Stimulated activated CD4-positive, alpha-beta T cell treated with anti-CD3 and anti-CD28 coated beads, Interleukin-15, amount 100 ng/mL, for 48 hours (primary cell): ENCODE measurements at places on chromosomes 2 and 18.

- no peak for DNase-seq
These were observed 107.7 kb upstream of the YPEL5 start for GRCh38 chr2:30039101-30039500.

DNA sequence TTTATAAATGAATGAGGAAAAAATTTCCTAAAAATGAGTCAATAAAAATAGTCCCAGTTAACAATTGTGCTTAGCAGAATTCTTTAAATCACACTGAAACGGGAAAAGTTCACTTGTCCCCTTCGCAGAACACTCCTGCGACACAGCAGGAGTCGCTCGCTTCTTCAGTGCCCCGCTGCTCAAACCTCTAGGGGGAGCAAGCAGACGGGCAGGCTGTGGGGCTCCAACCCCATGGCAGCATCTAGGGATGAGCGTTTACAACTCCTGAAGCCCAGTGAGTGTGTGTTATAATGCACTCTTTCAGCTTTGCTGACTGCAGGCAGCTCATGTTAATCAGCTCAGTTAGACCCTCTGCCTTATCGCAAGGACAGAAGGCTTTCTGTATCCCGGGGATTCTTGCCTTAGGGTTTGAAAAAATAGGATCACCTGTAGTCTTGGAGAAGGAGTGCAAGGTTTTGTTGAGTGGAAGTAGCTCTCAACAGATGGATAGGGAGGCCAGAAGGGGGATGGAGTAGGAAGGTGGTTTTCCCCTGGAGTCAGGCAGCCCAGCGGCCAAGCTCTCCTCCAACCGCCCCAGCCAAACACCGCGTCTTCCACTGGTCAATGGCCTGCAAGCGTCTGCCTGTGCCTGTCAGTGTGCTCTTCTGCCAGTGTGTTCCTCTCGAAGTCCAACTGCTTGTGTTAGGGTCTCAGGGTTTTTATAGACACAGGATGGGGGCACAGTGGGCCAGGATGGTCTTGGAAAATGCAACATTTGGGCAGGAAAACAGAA lies 1977.7 kb upstream of the LRRTM1 start:
- no peak for DNase-seq

DNA sequence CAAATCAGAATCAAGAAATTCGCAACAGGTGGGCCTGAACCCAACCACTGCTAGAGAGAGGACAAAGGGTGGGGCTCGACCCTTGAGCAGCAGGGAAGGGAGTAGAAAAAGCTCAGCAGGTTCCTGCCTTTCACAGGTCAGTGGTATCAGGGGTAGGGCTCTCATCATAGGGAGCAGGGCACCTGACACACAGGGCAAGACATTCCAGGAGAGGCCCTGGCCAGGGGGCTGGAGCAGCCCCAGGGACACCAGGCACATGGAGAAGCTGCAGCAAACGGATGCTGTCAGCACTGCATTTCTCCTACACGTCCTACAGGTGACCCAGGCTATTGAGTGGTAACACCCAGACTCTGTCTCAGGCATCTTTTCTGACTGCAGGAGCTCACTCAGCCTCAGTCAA lies 17.2 kb upstream of the MLPH start:
- DNase-seq, result no peak

- DNase-seq, result no peak
These were observed 398.2 kb upstream of the CELF4 start for GRCh38 chr18:37963837-37964236.

- no peak for DNase-seq
These were observed 32.6 kb downstream of the PMAIP1 start for GRCh38 chr18:59932401-59932800.

DNA sequence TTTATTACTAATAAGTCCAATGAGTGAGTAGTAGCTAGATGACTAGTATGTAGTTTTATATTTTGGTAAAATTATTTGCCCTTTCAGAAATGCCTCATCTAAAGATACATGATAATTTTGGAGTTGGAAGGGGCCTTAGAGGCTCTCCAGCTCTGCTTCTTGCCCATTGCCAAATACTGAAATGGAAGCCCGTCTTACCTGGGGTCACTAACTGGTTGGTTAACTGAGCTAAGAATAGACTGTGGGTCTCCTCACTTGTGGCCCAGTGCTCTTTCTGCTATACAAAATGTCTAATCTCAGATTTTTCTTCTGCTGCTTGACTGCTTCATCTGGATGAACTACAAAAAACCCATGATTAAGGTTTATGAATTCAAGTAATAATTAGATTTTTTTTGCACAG lies 67.1 kb downstream of the CLIP4 start:
- DNase-seq, result no peak

- DNase-seq, result peak; percentile 65
These were observed 733 bp downstream of the ZC3H6 start for GRCh38 chr2:112275887-112276773.

- DNase-seq, result peak; percentile 45
These were observed 13.2 kb upstream of the SS18 start for GRCh38 chr18:26103579-26103978.

DNA sequence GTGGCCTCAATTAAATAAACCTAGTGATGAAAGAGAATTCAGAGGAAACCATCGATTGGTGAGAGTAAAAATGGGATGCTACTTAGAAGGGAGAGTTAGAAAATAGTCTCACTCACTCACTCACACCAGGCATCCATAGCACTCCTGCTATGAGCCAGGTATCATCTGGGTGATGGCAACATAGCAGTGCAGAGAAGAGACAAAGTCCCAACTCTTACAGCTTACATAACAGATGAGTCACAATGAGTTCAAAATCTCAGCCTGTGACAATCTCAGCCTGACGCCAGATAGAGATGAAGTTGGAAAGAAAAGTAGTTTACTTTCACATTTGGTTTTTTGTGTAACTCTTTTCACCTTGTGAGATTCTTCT lies 55.4 kb upstream of the THOC1 start:
- no peak for DNase-seq

DNA sequence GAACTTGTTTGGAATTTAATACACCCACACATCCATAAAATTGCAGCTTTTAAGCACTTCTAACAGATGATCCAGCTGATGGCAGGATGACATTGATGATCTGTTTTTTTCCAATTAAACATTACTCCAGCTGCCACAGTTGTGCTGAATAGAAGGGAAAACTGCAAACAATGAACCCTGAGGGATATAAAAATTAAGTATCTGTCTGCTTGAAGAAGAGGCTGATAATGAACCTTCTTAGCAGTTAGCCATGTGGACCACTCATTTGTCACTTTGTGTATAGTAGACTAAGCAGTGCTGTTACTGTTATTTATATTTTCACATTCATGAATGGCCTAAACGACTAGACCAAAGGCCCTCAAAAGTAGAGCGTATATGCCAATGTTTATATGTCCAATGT lies 1201.0 kb upstream of the LRRTM1 start:
- no peak for DNase-seq

DNA sequence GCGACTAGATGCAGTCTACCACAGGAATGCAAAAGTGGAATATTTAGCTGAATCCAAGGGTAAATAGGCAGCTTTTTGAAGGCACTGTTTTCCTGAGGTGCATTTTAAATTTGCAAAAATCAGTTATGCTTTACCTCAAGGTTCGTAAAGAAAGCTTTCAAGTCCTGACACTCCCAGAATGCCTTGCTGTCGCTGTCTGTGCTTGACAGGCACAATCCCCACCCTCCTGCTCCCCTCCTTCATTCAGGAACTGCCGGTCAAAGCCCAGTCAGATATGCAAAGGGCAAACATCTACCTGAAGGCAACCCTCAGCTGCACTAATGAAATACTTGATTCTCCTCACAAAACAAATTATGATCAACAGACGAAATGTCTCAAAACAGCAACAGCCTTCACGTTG lies 97.4 kb upstream of the DDX18 start:
- no peak for DNase-seq

- DNase-seq, result no peak
These were observed 1228.9 kb downstream of the CNTNAP5 start for GRCh38 chr2:125254010-125254409.

DNA sequence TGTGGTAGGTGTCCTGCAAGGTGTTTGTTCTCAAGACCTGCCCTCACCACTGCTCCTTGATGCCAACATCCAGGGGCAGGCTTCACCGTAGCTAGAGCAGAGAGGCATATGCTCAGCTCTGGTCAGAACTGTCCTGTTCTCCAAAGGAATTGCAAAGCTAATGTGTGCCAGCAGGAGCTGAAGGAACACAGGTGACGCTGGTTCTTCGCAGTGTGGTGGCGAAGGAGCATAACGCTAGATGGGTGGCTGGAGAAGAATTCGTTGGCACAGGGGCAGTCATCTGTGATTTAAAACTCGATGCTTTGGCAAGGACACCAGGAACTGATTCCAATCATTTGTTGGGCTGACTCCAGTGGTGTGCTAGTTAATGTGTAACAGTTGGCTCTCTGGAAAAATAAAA lies 11.4 kb upstream of the PER2 start:
- DNase-seq, result no peak

DNA sequence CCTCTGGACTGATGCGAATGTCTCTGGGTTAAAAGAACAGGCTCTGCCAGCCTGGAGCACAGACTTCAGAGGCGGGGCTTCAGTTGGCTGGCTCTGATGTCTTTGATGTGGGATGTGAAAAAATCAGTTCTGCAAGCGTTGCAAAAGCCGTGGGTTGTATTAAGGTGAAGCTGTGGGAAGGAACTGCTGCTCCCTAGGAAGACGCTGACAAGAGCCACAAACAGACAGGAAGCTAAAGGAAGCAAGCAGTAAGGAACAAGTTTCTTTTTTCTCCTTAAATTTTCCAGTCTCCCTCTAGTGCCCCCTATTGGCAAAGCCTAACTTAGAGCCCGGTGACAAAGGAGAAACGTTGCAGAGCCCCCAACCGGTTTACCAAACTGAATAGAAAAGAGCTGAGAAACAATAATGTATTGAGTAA lies 239.0 kb downstream of the CCDC178 start:
- DNase-seq, result no peak

- DNase-seq, result no peak
These were observed 35.6 kb downstream of the OSBPL6 start for GRCh38 chr2:178229927-178230326.

GRCh38 chr2:113977660-113978523 lies 88.0 kb downstream of the ACTR3 start:
- no peak for DNase-seq

DNA sequence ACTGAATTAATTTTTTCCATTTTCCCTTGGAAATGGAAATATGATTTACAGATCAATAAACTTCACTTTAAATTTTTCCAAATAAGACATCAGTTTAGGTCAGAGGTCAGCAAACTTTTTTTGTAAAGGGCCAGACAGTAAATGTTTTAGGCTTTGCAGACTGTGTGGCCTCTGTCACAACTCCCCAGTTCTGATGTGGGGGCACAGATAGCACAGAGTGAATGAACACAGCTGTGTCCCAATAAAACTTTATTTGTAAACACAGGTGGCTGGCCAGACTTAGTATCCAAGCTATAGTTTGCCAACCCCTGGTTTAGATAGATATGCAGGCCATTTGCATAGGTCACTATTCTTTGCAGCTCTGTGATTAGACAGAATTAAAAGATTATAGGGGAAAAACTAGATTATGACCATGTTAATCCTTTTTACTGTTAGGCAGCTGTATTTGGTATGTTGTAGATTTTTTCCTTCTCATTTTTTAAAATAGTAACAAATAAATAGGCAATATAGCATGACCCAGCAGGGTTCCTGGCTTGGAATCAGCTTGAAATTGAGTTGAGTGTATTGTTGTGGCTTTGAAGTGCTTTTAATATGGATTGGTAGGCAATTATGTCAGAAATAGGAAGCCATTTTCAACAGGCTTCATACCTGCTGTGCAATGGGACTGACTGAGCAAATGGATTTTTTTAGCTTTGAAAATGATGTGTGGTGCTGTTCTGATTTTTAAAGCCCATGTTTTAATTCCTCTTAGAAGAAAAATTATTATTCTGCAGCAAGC lies 59.7 kb downstream of the WDSUB1 start:
- DNase-seq, result no peak

GRCh38 chr18:46324087-46324955 lies 220.1 kb downstream of the HAUS1 start:
- DNase-seq, result no peak

GRCh38 chr18:9353596-9353995 lies 19.0 kb downstream of the TWSG1 start:
- no peak for DNase-seq

DNA sequence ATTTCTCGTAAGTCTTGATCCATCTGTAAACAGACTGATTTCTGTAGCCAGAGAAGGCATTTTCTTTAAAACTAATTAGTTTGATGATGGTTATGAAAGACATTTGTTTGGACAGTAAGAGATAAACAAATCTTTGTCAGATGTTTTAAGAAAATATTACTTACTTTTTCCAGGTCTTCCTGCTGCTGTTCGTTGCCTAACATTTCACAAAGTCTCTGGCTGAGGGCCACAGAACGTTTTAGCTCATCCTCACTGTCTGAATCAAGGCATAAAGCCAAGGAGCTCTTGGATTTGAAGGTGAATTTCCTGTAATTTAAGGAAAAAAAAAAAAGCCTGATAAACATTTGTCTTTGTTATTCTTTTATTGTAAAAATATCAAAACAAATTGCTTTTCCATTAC lies 57.8 kb downstream of the VIL1 start:
- no peak for DNase-seq

GRCh38 chr2:174025271-174026121 lies 60.3 kb upstream of the SP3 start:
- DNase-seq, result no peak

DNA sequence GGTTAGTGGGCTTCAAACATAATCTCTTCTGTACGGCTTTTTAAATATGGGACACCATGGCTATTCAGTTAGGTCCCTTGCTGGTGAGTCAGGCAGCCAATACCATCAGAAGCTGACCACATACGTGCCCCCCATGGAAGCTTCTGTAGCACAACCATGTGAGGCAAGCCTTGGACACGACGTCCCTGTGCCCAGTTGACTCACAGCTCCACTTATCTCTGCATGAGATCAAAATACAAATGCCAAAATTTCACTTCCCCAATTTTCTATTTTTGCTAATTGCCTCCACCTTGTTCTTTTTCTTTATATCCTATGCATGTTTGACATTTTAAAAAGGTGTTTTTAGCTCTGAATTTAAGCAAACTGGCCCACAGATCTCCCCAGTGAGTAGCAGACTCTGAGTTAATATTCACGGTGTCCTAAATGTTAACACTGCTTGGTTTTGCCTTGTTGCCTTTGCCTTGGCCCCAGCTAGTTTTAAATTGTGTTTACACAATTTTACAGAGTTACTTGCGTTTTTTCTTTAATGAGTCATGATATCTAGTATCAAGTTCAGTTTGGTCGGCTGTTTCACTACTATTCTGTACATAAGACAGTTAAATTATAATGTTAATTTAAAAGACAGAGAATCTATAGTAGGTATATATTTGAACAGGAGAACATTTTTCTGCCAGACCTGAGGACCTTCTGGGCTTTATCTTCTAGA lies 77.5 kb downstream of the CDCA7 start:
- DNase-seq, result no peak

- no peak for DNase-seq
These were observed 11.6 kb downstream of the HNRNPLL start for GRCh38 chr2:38591152-38591551.

DNA sequence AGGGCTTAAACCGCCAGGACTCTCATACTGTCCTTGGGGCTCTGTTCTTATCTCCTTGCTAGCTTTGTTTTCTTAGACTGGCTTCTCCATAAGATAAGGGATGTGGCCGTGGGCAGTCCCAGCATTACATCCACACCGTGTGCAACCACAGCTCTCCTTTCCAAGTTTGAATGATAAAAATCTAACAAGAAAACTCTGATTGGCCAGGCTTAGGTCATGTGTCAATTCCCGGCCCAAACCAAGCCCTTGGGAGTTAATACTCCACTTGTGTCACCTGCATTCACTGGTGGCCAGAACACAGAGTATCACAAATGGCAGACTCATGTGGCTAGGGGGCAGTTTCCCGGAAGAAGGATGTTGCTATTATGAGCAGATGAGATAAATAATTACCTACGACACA lies 43.2 kb upstream of the KDM3A start:
- DNase-seq, result no peak

GRCh38 chr2:47741101-47741500 lies 41.8 kb upstream of the MSH6 start:
- no peak for DNase-seq

GRCh38 chr2:233404222-233404621 lies 49.9 kb downstream of the DGKD start:
- no peak for DNase-seq
